Substantia nigra (tissue), 51 donors: ENCODE measurements at places on chromosomes 13 and 19.

DNA sequence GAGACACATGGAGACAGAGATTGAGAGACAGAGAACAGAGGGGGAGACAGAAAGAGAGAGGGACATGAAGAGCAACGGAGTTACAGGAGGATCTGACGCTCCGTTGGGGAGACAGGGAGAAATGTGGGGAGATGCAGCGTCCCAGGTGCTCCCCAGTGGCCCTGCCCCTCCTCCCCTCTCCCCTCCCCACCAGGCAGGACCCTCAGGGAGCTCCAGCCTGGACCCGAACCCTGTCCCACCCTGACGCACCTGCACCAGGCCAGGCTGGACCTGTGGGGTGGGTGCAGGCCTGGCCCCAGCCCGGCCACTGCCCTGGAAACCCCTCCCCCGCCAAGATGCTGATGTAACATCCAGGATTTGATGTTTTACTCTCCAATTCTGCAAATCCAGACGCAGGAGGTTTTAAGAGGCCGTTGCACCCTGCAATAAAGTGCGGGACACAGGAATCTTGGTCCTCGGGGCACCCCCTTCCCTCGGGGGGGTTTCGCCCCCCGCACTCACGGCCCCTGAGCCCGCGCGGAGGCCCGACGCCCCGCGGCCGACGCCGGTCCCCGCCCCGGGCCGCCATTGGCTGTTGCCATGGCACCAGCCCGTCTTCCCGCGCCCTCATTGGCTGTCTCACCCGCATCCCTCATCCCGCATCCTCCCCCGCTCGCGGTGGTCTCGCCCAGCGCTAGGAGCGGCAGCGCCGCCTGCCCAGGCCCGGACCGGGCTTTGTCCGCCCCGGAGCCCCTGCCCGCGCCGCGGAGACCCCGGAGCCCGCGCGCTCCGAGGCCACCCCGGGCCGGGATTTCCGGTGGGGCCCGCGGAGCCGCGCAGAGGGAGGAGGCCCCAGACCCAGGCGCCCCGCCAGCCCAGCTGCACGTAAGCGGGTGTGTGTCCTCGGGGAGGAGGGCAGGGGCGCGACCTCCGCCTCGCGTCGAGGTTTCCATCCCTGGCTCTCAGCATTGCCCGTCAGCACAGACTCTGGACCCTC lies at the start of gene APC2:
APC2 (plus strand) TSS at position 655 of the 976 bp plus-strand sequence. CDS start 2,881 bp downstream, outside the sequence.
- DNase-seq, result peak; percentile 86

GRCh38 chr19:34468409-34468808 lies 13.1 kb upstream of the WTIP start:
- DNase-seq, result no peak

DNA sequence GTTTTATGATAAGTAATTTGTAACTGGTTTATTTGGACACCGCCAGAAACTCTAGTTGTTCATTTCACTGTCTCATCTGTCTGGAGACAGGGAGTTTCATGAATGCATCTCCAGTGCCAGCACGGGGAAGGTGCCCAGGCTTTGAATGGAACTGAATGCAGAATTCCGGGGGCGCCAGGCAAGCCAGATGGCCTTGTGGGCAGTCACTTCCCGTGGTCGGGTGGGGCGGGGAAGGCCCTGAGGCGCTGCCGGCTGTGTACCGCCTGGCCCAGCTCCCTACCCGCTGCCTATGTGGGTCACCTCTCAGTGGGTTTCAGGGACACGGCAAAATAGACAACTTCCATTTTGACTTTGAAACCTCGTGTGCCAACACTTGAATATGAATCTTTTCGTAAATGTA lies 28.8 kb upstream of the MCF2L start:
- peak; percentile 40 for DNase-seq

DNA sequence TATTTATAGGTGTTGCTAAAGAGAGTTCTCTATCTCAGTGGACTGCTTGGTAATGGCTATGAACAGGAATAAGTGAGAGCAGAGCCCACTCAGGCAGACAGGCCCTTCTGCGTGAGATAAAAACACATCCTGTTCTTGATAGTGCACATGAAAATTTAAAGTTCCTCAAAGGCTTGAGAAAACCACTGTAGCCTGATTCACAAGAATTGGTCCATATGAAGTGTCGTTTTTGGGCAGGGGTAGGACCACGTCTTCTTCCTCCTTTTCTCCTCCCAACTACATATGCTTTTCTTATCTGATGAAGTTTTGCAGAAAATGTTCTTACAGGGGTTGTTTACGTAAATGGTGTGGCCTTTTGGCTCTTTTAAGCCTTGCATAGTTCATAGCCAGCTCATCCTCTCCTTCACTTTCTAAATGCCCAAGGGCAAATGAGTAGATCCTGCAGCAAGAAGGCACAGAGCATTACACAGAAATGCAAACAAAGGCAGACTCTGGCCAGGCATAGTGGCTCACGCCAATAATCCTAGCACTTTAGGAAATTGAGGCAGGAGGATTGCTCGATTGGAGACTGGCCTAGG lies 53.8 kb downstream of the RNF6 start:
- DNase-seq, result no peak

- no peak for DNase-seq
Measured at GRCh38 chr19:3263866-3264265, 39.4 kb downstream of the CELF5 start.

DNA sequence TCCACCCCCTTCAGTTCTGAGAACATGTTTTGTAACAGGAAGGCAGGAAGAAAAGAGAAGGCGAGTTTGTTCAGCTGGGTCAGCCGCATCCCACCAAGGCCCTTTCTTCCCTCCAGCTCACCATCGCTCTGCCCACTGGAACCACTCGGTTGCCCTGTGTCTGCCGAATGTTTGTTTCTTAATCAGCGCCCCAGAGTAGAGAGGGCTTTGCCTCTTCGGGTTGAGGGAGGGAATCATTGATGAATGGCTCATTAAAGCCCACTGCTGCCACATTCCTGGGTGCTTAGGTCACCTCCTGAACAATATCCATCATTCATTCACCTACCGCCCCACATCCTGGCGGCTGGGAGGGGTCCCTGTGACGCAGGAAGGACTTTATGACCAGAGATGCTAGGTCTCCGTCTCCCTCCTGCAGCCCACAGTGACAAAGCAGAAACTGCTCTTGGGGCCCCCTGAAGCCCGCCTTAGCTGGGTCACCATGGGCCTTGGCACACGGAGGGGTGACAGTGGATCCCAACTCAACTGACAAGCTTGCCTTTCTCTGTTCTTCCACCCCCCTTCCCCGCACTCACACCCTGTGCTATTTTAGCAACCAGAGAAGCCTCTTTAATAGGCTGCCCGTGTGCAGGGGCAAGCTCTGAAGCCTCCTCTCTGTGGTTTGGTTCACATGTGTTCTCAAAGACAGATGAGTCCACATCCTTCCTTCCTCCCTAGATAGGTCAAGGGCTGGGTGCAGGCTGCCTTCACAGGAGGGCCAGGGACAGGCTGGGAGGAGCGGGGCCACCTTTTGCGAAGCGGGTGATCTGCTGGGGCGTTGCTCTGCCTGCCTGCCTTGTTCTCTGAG lies 46.2 kb downstream of the ACTN4 start:
- DNase-seq, result no peak

- no peak for DNase-seq
Measured at GRCh38 chr19:2014731-2015607, 545 bp downstream of the BTBD2 start.

DNA sequence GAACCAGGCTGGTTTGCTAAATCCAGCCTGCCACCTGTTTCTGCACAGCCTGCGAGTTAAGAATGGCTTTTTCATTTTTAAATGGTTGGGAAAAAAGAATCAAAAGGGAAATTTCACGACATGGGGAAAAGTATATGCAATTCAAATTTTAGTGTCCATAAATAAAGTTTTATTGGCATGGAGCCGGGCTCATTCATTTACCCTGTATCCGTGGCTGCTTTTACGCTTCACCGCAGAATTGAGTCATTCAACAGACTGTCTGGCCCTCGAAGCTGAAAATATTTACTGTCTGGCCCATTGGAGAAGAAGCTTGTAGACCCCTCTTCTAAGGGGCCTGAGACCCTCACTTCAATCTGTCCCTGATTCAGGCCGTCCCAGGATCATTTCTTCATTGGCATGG lies 26.1 kb downstream of the IER2 start:
- DNase-seq, result no peak

GRCh38 chr13:46106839-46107371 lies 2.1 kb upstream of the CPB2 start:
- no peak for DNase-seq

- no peak for DNase-seq
Measured at GRCh38 chr13:29767006-29767405, 83.4 kb downstream of the UBL3 start.

DNA sequence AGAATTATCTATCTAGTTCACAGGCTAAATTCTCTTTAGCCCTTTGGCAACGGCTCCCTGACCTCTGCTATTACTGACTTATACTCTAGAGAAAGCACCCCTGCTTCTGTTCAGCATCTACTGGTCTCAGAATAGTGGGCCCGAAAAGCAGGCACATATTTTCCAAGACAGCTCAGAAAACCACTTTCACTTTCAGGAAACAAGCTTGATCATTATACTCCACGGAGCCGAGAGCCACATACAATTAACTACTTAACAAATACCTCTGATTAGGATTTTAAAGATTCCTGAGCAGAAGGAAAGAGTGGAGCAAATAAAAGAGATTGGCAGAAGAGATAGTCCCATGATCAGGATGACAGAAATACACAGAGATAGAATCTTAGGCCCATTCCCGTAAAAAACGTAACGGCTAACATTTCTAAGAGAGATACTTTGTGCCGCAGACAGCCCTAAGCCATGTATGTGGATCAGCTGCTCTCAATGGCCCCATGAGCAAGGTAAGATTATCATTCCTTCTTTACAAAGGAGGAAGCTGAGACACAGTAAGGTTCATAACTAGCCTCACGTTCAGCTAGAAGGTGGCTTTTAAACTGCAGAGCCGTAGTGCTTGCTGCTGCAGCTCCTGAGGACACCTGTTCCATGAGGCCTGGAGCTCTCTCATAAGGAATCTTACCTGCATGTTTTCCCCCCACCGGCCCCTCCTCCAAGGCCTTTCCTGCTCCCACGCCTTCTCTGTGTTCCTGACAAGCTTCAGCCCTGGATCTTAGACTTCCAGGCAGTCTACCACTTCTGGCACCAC lies 227.2 kb downstream of the FOXO1 start:
- DNase-seq, result no peak

DNA sequence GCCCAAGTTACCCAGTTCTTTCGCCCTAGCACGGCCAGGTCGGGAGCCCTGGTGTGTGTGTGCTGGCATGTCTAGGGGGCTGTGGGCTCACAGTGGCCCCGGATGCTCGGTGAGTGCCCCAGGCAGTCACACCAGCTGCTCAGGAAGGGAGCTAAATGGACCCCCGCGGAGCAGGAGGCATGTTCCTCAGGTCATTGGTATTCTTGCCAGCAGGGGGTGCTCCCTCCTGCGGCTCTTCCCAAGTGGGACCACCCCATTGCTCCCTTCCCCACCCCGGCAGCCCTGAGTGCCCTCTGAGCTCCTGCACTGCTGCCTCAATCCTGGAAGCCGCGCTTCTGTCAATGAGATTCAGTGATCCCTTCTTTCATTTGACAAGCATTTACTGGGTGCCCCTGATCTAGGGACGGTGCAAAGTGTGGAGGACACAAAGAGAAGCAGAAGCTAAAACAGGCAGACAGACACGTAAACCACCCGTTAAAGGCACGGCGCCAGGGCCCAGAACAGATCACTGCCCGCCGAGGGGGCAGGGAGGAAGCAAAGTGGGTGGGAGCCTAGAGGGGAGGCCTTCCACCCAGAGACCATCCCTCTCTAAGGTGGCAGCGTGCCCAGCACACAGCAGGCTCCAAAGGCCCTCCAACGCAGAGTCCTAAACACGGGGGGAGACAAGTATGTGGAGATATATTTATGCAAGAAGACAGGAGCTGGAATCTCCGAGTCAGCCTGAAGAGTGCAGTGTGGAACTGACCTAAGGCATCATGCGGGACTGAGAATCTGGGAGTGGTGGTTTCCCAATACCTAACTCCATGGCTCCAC lies 5.2 kb upstream of the ADPRHL1 start:
- no peak for DNase-seq

DNA sequence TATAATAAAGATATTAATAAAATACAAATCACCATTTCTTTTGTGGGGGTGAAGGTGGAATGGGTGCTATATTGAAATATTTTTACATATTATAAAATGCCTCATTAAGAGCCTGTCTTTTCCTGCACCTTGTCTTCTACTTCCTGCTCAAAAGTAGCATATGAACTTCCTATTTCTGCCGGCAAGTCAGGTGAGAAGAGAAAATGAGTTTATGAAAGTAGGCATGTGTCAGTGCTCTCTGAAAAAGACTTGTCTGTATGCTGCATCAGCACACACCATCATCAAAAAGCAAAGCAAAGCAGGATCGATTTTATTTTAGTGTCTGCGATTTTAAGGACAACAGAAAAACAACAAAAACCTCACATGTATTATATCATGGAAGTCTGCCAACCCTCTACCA lies 114.2 kb downstream of the RAP2A start:
- DNase-seq, result no peak

- DNase-seq, result no peak
Measured at GRCh38 chr19:35938282-35939224, 2.4 kb downstream of the LRFN3 start.

GRCh38 chr13:73809561-73809960 lies 324.6 kb downstream of the KLF12 start:
- DNase-seq, result no peak

- no peak for DNase-seq
Measured at GRCh38 chr13:112671359-112671758, 18.5 kb upstream of the ATP11A start.
